ENCODE measurements at places on chromosomes 7 and 10. TPM values are rescaled to one million over a fixed set of nuclear protein-coding genes. Genes with fewer than 3 reads are reported as not detected.

Gene ACBD7
- 0.86 TPM for total RNA-seq

Gene CASP2
- 42.3 TPM for total RNA-seq

Gene ADCY1
- total RNA-seq = 4.6 TPM

Gene TAS2R5
- 6.2 TPM for total RNA-seq

Gene SNX10
- 2.6 TPM for total RNA-seq

Gene PRKG1
- total RNA-seq = 25.4 TPM

DNA sequence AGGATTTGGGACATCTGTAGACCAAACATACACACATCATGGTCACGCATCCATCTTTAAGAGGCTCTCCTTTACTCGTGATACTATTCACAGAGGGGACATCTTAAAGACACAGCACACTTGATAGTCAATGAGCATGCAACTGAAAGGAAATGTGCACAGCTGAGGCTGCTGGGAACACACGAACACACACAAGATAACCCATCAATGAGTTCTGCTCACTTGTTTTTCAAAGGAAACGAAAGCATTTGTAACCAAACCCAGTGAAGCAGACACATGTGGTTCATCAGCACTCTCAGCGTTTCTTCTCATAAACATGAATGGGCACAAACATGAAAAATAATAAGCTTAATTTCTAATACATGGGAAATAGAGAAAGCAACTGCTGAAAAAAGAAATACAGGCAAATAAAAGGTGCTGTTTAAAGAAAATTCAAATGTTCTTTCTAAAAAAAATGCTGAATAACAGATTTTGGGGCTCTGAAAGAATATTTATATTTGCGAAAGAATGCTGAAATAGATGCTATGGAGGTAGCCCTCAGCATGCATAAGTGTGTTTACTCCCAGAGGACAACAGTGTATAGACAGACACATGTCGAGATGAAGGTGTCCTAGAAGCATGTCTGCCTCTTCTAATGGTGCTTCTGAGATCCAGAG lies 59.7 kb upstream of the LAMB4 start:
- DNase-seq = no peak

DNA sequence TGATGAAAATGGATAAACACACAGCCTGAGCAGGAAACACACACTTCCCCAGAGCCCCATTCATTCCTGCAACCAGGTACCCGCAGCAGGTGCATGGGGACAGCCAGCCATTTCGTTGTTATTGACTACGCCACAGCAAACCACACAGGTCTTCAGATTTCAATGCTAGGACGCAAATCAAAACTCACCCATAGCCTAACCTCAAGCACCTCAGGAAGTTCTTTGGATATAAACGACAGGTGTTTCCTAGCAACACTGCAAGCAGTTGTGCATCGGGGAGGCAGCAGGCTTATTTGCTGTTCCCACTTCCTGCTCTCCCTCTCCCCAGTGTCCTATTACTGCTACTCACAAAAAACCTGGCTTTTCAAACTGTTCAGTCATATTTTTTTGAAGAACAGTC lies 176.5 kb upstream of the FRMD4A start:
- no peak for DNase-seq

GRCh38 chr10:122588381-122588780 lies 27.8 kb downstream of the DMBT1 start:
- no peak for DNase-seq
